HS-27A (cell line): ENCODE measurements at places on chromosomes 4 and X.

DNA sequence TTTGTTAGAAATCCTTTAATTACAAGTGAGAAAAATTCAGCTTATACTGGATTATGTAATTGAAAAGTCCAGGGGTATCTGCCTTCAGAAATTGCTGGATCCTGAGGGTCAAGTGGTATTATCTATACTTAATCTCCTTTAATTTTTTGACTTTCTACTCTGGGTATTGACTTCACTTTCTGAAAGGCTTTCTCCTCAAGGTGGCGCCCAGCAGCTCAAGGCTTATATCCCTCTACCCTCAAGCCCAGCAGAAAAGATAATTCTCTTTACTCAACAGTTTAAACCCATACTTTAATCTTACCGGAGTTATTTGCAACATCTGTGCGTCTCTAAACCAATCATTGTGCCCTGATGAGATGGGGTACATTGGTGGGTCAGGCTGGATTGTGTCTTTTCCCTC, 129.5 kb downstream of the LARP7 start:
- no peak for DNase-seq

- DNase-seq, result no peak
These were observed 207.3 kb upstream of the RADX start for GRCh38 chrX:106404512-106404911.

DNA sequence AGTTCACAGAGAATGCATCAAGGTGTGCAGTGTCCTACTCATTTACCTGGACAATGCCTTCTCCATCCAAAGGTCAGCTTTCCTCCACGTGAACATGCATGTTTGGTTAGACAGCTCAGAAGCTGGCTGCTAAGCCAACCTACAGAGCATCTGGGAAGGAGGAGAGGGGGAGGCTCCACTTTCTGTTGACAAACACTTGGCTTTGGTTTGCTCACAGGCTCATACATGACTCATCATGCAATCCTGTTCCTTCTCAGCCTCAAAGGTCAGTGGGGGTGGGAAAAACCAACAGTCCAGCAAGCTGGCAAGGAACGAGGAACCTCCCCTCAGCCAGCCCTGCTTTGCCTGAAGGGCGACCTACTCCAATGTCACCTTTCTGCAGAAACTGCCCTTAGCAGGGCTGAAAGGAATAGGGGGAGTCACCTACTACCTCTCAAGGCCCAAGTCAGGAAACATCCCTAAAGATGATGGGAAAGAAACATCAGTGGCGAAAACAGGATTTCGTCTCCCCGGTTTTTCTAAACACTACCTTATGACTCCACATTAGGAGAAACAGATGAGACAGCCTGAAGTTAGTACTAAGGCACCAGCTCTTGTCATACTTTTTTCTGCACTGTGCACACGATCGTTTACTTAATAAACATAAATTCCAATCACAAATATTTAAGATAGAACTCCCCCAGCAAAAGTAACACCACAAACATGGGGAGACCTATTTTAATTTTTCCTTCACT, 37.9 kb downstream of the RELL1 start:
- DNase-seq, result peak; percentile 62

DNA sequence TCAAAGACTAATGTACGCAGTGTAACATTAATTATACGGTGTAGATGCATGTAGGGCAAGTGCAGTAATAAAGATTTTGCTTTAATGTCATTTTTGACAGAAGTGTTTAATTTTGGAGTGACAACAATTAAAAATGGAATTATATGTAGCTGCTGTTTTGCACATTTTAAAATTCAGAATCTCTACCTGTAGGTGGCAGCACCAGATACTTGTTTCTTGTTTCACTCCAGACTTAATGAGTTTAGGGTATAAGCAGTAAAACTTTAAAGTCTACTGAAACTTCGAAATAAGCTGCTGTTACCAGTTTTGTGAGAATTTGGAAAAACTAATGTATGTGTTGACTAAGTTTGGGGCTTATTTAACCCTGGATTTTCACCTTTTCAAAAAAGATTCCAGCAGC, 144.9 kb downstream of the POLA1 start:
- DNase-seq, result no peak

GRCh38 chr4:172143605-172144314, 330.6 kb downstream of the GALNTL6 start:
- DNase-seq, result no peak

GRCh38 chrX:144566592-144566991, 680.7 kb upstream of the SPANXN1 start:
- DNase-seq, result no peak

GRCh38 chr4:64911846-64912245, 502.6 kb upstream of the TECRL start:
- DNase-seq, result no peak

GRCh38 chr4:89582756-89583505, 254.0 kb downstream of the SNCA start:
- DNase-seq, result no peak

DNA sequence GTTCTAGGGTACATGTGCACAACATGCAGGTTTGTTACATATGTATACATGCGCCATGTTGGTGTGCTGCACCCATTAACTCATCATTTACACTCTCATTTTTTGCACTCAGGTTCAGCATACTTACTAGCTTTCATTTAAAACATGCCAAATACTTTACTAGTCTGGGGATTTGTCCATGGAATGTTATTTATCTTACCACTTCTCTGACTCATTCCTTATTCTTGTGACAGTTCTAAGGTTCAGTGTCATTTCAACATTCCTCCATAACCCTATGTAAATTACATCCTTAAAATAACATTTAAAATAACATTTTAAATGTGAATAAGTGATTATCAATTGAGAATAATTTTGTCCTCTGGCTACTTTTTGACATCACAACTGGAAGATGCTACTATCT, 19.5 kb upstream of the SYTL5 start:
- DNase-seq, result peak; percentile 22

DNA sequence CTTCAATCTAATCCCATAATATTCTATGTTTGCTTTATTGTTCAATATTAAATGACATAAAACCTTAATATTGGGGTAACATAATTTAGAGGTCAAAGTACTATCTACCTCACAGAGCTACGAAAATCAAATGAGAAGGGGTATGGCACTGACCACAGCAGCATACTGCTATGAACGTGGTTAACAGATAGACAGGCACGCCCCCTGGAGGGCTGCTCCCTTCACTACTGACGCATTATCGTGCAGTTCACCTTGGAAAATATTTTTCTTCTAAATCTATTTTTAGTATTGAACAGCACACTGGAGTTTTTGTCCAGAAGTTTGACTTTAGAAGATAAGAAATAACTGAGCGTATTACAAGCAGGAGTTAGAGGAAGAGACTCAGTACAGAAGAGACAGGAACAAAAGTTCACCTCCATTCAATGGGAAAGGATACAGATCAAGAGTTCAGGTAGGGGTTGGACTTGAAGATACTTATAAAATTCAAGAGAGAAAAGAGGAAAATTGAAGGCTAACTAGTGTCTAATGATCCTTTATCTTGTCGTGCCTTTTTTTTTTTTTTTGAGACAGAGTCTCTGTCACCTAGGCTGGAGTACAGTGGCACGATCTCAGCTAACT, 22.7 kb downstream of the MAP9 start:
- DNase-seq, result no peak

DNA sequence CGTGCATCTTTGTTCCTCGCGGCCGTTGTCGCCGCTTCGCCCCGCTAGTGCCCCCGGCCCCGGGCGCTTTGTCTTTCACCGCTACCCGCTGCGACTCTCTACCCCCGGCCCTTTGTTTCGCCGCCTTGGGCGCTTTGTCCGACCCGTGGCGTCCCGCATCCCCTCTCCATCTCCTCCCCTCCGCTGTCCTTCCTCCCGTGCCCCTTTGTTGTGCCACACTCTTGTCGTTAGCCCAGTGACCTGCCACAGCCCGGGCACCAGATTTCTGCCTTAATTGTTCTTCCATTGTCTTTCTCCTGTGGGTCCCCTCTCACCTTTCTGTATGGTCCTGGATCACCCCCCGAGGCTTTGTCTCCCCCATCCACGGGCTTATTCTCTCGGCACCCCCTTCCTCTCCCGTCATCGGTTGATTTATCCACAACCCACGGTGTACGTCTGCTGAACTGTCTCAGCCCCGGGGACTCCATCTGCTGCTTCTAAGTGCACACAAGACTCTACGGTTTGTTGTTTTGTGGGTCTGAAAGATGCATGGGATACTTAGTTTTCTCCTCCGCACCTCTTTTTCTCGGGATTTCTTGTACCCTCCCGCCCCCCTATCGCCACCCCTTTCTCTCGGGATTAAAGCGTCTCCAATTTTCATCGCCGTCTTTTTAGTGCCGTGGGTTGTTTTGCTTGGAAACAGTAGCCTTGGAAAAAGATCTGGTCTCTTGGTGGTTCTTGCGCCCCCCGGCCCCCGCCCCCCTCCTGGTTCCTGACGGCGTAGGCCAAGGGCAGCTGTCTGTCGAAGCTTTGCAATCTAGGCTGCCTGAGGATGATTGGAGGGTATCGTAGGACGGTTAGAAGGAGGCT, 783 bp downstream of the RBPJ start:
- DNase-seq, result no peak

DNA sequence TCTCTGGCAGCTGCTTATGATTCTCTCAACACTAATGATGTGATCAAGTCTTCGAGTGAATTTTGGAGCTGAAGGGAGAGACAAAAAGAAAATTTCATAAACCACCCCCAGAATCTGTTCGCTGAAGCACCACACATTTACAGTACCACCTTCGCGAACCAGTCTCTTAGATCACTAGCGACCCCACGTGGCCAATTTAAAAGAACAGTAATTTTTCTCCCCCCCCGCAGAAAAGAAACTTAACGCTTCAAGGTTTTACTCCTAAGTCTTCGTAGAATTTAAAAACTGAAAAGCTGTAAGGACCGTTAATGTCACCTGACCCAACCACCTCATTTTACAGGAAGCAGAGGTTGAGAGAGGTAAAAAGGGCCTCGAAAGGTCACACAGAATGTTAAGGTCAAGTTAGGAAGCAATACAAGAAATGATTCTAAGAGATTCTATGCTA, 187.5 kb downstream of the QDPR start:
- peak; percentile 34 for DNase-seq

GRCh38 chr4:134627366-134627765, 425.8 kb upstream of the PABPC4L start:
- DNase-seq, result no peak

DNA sequence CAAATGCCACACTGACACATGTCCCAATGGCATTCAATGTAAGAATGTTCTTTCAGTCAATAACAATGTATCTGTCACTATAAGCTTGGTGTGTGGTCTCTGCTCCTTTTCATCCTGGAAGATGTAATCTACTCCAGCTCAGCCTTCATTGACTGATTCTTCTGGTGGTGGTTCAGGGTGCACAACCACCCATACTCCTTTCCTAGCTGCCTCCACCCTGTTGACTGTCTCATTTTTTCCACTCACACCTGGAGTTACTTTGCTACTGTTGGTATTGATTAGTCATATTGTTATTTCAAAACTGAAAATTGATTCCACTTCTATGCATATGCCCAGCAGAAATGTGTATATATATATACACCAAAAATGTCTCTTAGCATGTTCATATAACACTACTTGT, 140.5 kb downstream of the ASB9 start:
- DNase-seq, result no peak

DNA sequence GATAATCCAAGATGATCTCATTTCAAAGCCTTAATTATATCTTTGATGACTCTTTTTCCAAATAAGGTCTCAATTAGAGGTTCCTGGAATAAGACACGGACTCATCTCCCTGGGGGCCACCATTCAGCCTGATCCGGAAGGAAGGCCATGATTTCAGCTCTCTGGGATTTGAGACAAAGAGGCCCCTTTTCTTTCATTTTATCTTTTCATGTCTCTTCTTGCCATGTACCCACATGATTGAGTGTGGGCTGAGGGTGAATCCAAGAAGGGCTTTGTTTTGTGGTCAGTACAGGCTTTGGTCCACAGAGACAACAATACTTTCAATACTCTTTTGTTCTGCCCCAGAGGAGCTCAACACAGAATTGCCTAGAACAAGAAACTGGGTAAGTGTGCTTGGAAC, 261.2 kb downstream of the TRIML1 start:
- DNase-seq, result no peak

- DNase-seq, result no peak
These were observed 17.0 kb downstream of the PDGFC start for GRCh38 chr4:156954587-156954986.

DNA sequence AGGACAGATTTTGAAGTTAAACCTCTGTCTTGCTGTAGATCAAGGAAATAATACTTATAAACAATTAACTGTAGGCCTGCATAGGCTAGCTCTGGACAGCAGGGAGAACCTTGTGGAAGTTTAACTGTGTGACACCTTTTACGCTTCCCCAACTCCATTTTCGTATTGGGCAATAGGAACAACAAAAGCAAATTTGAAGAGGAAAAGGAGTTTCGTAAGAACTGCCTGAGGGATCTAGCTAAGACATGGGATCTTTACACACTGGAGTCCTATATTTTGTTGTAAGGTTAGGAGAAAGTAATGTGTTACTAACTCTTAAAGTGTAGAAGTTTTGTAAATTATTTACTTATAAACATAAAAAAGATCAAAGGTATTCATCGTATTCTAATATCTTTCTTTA, 324.9 kb upstream of the CASK start:
- no peak for DNase-seq

- DNase-seq, result no peak
These were observed 111.9 kb downstream of the PHKA2 start for GRCh38 chrX:18871970-18872369.

DNA sequence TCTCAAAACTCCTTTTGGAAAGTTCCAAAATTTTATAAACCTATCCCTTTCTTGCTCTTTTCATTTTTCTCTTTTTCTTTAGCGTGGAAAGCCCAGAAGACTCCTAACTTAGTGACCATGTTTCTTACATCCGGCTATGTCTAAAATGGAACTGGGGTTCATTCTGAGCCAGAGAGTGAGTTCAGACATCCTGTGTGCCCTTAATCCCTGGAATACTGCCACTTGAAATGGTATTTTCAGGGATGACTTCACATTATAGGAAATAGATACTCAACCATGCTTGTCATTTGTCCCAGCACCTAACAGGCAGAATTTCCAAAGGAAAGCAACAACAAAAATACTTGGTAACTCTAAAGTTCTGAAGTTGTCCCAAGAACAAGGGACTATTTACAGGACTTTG, 379.6 kb downstream of the ARHGAP24 start:
- DNase-seq, result no peak

DNA sequence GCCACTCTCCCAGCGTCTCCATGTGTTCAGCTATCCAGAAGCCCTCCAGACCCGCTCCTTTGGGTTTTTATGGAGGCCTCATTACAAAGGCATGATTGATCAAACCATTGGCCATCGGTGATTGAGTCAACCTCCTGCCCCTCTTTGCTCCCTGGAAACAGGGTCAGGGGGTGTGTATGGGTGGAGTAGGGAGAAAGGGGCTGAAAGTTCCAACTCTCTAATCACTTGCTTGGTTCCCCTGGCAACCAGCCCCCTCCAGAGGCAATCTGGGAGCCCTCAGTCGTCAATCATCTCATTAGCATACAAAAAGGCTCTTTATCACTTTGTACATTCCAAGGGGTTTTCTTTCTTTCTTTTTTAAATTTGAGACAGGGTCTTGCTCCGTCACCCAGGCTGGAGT, 2.3 kb downstream of the TRIM2 start:
- DNase-seq, result no peak

- DNase-seq, result no peak
These were observed 31.9 kb downstream of the ADD1 start for GRCh38 chr4:2875556-2875955.
